ENCODE measurements at places on chromosomes 11 and 22.

GRCh38 chr11:7050191-7050590, 29.9 kb downstream of the NLRP14 start:
- no peak for DNase-seq

DNA sequence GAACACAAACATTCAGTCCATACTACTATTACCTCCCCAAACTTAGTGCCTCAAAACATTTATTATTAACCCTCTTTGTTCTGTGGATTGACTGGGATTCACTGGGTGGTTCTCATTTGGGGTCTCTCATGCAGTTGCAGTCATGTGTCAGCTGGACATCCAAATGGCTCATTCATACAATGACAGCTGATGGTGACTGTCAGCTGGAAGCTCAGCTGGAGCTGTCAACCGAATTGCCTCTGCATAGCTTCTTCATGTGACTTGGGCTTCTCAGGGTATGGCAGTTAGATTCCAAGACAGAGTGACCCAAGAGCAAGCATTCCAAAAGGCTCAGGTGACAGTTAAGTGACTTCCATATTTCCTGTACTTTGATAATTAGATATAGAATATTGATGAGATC, 85.2 kb downstream of the CCDC34 start:
- DNase-seq: no peak

DNA sequence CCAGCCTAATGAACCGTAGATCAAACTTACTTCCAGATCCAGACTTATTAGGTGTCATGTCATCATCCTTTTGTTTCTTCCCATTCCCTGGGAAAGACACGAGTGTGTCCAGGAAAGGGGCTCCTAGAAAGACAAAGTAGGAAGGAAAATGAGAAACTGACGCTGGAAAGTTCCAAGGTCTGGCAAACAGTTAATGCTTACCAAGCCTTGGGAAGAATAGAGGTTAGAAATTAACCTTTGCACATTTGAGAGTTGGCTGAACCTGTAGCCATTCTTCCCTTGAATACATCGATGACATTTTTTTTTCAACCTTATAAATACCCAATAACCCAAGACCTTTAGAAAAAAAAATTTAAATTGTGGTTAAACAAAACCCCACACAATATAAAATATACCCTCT, 77.3 kb downstream of the TRAF6 start:
- no peak for DNase-seq

- DNase-seq: no peak
Measured at GRCh38 chr11:2173150-2173693, 1.6 kb upstream of the TH start.

- peak; percentile 97 for DNase-seq
Measured at GRCh38 chr11:113690619-113691569, 15.2 kb downstream of the TMPRSS5 start.

DNA sequence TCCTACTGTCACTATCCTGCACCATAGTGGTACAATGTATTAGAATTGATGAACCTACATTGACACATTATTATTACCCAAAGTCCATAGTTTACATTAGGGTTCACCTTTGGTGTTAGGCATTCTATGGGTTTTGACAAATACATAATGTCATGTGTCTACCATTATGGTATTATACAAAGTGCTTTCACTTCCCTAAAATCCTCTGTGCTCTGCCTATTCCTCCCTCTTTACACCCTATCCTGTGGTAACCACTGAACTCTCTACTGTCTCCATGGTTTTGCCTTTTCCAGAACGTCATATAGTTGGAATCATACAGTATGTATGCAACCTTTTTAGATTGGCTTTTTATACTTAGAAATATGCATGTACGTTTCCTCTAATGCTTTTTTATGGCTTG, 51.5 kb downstream of the CCDC15 start:
- no peak for DNase-seq

DNA sequence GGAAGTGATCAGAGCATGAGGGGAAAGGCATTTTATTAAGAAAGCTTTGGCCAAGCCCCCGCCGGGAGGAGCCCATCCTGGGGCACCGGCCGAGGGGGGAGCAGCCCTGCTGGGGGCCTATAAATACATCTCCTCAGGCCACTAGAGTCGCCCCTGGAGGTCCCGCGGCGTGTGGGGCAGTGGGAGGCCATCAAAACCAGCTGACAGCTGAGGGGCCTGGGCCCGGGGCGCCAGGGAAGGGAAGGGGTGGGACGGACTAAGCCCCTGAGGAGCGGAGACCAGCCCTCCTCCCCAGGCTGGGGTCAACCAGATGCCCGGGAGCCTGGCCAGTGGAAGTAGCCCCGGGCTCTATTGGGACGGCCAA, 13.1 kb downstream of the SCARF2 start:
- DNase-seq: no peak

GRCh38 chr11:60927600-60927999, 3.3 kb downstream of the TMEM132A start:
- DNase-seq: no peak

GRCh38 chr11:122979103-122979814, 2.4 kb downstream of the BSX start:
- DNase-seq: no peak

GRCh38 chr11:115311949-115312348, 192.3 kb downstream of the CADM1 start:
- no peak for DNase-seq

- no peak for DNase-seq
Measured at GRCh38 chr11:96178887-96179279, 164.1 kb downstream of the MAML2 start.

DNA sequence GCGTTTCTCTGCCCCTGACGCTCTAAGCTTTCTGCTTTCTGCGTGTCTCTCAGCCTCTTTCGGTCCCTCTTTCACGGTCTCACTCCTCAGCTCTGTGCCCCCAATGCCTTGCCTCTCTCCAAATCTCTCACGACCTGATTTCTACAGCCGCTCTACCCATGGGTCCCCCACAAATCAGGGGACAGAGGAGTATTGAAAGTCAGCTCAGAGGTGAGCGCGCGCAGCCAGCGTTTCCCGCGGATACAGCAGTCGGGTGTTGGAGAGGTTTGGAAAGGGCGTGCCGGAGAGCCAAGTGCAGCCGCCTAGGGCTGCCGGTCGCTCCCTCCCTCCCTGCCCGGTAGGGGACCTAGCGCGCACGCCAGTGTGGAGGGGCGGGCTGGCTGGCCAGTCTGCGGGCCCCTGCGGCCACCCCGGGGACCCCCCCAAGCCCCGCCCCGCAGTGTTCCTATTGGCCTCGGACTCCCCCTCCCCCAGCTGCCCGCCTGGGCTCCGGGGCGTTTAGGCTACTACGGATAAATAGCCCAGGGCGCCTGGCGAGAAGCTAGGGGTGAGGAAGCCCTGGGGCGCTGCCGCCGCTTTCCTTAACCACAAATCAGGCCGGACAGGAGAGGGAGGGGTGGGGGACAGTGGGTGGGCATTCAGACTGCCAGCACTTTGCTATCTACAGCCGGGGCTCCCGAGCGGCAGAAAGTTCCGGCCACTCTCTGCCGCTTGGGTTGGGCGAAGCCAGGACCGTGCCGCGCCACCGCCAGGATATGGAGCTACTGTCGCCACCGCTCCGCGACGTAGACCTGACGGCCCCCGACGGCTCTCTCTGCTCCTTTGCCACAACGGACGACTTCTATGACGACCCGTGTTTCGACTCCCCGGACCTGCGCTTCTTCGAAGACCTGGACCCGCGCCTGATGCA, at the start of gene MYOD1:
Gene MYOD1, plus strand, starts transcription at position 544 of the 910 bp plus-strand sequence. Its CDS starts 212 bp downstream, at position 756.
- no peak for DNase-seq

GRCh38 chr11:16604794-16605388, 133.6 kb upstream of the C11orf58 start:
- peak; percentile 22 for DNase-seq

- DNase-seq: no peak
Measured at GRCh38 chr22:19559324-19559811, 35.2 kb upstream of the CLDN5 start.

GRCh38 chr11:72083414-72083813, 2.8 kb downstream of the LRRC51 start:
- no peak for DNase-seq

GRCh38 chr22:36565686-36566085, 36.7 kb upstream of the EIF3D start:
- no peak for DNase-seq

GRCh38 chr11:128766591-128767081, 72.8 kb downstream of the FLI1 start:
- DNase-seq: no peak

GRCh38 chr11:95705485-95706124, 84.0 kb downstream of the FAM76B start:
- DNase-seq: peak; percentile 71

- no peak for DNase-seq
Measured at GRCh38 chr11:1632053-1632714, 2.6 kb downstream of the KRTAP5-5 start.

- DNase-seq: no peak
Measured at GRCh38 chr11:19810852-19811251, 98.2 kb downstream of the NAV2 start.

- DNase-seq: no peak
Measured at GRCh38 chr11:73445980-73446379, 69.8 kb downstream of the RELT start.

GRCh38 chr11:118923721-118924587, 1.8 kb downstream of the BCL9L start:
- DNase-seq: no peak

GRCh38 chr22:28560046-28560742, 119.4 kb downstream of the TTC28 start:
- no peak for DNase-seq

GRCh38 chr11:61090982-61091372, 11.3 kb upstream of the CD5 start:
- DNase-seq: no peak

DNA sequence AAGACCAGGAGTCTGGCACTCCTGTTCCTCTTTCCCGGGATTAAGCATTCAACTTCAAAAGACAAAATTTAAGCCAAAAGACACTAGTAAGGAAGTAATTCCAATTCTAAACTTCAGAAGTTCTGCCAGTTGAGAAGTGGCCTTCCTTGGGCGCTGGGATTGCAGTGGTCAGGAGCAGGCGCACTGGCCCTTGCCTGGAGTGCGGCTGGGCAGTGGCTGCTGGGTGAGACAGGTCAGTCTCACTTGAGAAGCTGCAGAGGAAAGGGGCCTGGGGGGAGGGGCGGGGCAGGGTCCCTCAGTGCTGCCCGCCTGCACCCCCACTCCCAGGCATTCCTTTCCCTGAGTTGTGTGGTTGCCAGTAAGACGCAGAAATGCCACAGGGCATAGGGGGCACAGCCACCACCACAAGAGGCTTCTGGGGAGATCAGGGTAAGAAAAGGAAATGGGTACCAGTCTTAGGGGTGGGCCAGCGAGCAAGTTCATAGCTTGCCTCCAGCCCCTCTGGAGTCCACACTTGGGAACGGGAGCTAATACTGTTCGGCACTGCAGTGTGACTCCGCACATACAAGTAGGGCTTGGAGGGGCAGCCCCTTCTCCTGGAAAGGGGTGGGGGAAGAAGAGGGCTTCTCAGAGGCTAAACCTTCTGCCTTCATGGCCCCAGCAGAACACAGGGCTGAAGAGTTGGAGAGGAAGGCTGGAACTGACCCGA, 5.5 kb downstream of the MRPL49 start:
- DNase-seq: no peak

- peak; percentile 50 for DNase-seq
Measured at GRCh38 chr11:125514336-125515101, 18.5 kb upstream of the FEZ1 start.

DNA sequence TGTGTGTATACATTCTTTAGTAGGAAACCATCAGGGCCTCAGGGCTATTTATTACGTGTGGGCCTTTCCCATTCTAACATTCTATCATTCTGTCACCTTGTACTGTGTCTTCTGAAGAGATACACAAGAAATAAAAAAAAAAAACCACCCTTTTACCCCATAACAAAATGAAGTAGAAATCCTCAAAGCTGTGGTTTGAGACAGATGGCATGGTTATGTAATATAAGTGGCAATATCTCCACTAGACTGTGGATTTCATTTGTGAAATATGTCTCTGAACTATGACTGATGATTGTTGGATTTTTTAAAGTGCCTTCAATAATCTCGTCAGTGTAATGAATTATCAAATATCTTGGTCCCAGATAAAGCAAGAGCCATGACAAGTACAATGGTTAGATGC, 150.0 kb upstream of the BLID start:
- DNase-seq: no peak

DNA sequence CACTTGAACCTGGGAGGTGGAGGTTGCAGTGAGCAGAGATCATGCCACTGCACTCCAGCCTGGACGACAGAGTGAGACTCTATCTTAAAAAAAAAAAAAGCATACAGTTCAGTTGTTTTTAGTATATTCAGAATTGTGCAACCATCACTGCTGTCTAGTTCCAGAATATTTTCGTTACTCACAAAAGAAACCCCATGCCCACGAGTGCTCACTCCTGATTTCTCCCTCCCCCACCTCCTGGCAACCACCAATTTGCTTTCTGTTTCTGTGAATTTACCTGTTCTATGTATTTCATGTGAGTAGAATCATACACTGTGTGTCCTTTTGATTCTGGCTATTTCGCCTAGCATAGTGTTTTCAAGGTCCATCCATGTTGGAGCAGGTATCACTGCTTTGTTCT, 24.8 kb downstream of the PTPRJ start:
- DNase-seq: no peak

- DNase-seq: peak; percentile 28
Measured at GRCh38 chr11:9170450-9170849, 79.1 kb upstream of the SCUBE2 start.

- DNase-seq: no peak
Measured at GRCh38 chr22:17920145-17920605, 104.2 kb downstream of the MICAL3 start.

- DNase-seq: no peak
Measured at GRCh38 chr22:43077121-43077877, 11.9 kb downstream of the TTLL1 start.

GRCh38 chr22:45997077-45997776, 20.3 kb upstream of the WNT7B start:
- DNase-seq: peak; percentile 97

DNA sequence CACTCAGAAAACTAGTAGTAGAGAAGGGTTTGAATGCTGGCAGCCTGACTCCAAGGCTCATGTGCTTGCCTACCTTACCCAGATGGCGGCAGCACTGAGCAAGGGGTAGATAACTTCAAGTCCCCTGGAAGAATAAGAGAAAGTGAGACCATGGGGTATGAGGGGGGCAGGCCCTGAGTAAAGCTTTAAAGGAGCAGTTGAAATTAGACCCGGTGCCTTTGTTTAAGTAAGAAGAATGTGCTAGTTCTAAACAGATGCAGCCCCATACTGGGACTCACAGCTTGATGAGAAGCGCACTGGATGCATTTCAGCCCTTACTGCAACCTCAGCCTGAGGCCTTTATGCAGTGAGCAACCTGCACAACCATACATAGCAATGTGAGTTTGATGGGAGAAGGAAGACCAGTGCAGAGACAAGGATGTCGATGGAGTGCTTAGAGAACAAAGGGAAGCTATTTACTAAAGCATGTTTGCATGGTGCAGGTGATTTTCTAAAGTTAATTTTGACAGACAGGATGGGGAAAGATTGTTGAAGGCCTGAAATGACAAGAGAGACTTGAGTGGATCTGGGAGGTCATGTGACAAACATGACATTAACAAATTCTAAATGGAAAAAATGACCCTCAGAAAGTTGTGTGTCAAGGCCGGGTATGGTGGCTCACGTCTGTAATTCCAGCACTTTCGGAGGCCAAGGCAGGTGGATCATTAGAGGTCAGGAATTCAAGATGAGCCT, 27.1 kb upstream of the TMA7B start:
- DNase-seq: no peak

- no peak for DNase-seq
Measured at GRCh38 chr11:45369313-45369712, 83.2 kb upstream of the SYT13 start.

GRCh38 chr11:132640952-132641351, 891.3 kb downstream of the OPCML start:
- no peak for DNase-seq

GRCh38 chr22:45475063-45475747, 27.5 kb upstream of the FBLN1 start:
- DNase-seq: no peak
